ENCODE measurements at places on chromosomes 6 and 20.

- no peak for DNase-seq
Observed at GRCh38 chr6:119426619-119427018, 77.1 kb upstream of the MAN1A1 start.

GRCh38 chr6:112773187-112773586, 426.1 kb downstream of the RFPL4B start:
- DNase-seq: no peak

DNA sequence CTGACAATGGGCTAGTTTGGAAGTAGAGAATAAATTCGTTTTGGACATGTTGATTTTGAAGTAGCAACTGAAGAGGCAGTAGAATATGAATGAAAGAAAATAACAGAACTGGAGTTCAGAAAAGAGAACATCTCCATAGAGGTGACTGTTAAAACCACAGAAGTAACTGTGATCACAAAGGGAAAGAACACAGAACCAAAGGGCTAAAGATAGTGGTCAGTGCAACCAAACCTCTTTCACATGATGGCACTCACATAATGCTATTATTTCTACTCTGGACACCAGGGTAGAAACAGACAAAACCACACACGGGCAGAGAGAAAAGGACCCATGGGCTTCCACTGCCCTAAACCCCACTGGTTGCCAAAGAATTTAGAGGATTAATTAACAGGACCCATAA, 58.5 kb downstream of the CDK19 start:
- no peak for DNase-seq

- DNase-seq: no peak
Observed at GRCh38 chr20:33900521-33901131, 89.5 kb downstream of the CHMP4B start.

GRCh38 chr20:8155812-8156211, 23.7 kb downstream of the PLCB1 start:
- no peak for DNase-seq

- DNase-seq: no peak
Observed at GRCh38 chr20:37394543-37395409, 48.8 kb downstream of the SRC start.

DNA sequence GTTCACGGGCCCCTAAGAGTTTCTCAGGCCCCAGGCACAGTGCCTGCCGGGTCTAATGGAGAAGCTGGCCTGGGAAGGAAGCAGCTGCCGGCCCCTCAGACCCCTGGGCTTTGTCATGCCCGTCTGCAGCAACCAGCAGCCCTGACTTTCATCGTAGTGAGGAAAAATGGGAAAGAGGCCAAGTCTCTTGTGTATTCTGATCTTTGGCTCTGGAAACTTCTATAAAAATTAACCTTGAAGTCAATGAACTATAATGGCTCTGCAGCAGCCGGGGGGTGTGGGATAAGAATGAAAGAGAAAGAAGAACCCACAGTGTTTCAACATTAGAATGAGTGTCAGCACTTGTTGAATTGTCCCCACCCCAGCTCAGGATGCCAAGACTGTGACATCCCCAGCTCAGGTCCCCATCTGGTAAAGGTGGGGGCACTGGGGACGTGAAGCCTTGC, 12.9 kb downstream of the TGM2 start:
- DNase-seq: no peak

DNA sequence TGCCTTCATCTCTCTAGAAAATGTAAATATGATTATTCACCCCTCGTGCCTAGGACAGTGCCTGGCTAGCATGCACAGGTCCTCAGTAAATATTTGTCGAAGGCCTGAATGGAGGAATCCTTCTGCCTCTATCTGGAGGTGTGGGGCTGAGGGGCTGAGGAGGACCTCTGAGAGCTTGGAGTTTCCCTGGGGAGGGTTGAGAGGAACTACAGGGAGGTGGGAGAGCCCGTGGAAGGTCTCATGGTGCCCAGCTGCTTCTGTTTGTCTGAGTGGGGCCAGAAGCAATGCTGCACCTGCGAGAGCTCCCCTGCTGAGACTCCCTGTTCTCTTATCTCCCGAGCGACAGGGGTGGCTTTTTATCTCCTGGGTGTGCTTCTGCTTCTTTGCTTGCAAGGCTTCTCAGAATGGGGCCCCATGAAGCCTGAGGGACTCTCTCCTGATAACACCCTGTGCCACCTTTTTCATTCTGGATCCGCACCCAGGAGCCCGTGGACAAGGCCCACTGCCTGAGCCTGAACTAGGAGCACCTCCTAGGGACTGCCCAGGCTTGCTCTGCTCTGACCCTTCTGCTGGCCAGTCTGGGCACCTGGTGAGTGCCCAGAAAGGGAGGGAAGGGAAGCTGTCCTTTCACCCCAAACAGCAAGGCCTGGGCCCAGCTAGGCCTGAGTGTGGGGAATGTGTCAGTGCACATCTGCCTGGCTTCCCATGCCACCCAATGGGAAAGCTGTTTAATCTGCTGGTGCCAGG, 2.4 kb downstream of the SLC29A1 start:
- DNase-seq: no peak

- DNase-seq: no peak
Observed at GRCh38 chr6:53369876-53370515, 21.2 kb upstream of the ELOVL5 start.

- no peak for DNase-seq
Observed at GRCh38 chr6:37777272-37777834, 42.2 kb upstream of the ZFAND3 start.

- no peak for DNase-seq
Observed at GRCh38 chr6:104955491-104955890, 1.4 kb upstream of the LIN28B start.

GRCh38 chr6:23977706-23978105, 148.3 kb upstream of the NRSN1 start:
- no peak for DNase-seq

- no peak for DNase-seq
Observed at GRCh38 chr6:13635948-13636658, 21.0 kb downstream of the NOL7 start.

DNA sequence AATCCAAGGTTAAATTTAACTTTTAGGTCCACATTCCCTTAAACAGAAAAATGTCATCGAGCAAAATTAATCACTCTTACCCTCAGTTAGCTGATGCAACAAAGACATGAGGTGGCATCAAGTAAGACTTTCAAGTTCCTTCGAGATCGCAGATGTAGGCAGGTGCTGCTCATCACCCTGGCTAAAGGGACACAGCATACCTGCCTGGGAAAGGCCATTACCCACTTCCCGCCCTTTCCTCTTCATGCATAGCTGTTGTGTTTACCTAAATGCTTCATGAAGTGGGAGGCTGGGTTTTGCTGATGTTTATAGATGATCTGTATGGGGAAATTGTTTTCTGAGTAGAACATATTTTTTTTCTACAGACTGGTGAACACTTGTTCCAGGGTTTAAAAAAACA, 67.7 kb downstream of the GFRA4 start:
- DNase-seq: no peak

- DNase-seq: no peak
Observed at GRCh38 chr6:55713436-55713835, 134.4 kb upstream of the HMGCLL1 start.

Measured in posterior cingulate gyrus (tissue), 11 donors.